ENCODE measurements at places on chromosomes 6 and 20.

GRCh38 chr6:119881416-119881815 is 531.9 kb upstream of the MAN1A1 start:
- H3K36me3 ChIP-seq, result no peaks in the 10 kb centered on the region
- H3K4me3 ChIP-seq, result no peak overlapping the region
- H3K27me3 ChIP-seq, result no peaks in the 10 kb centered on the region
- H3K4me1 ChIP-seq, result no peaks in the 10 kb centered on the region
- no peak overlapping the region for H3K27ac ChIP-seq

DNA sequence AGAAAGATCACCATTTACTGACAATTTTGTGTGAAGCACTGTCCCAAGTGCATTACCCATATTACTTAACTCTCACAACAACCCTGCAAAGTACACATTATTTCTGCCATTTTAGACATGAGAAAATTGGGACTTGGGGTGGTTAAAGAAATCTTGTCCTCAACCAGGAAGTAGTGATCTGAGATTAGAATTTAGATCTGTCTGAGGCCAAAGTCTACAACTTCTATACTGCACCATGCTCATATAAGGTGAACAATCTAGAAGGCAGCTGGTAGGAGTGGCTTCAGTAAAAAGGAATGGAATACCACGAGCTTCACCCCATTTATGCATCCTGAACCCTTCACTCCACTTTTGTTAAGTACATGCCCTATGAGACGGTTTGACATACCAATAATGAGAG is 87.6 kb downstream of the QRSL1 start:
- DNase-seq, result no peak
- H3K27ac ChIP-seq, result no peak overlapping the region
- H3K27me3 ChIP-seq, result no peaks in the 10 kb centered on the region
- peaks cover 3% of the 10 kb centered on the region for H3K4me1 ChIP-seq

DNA sequence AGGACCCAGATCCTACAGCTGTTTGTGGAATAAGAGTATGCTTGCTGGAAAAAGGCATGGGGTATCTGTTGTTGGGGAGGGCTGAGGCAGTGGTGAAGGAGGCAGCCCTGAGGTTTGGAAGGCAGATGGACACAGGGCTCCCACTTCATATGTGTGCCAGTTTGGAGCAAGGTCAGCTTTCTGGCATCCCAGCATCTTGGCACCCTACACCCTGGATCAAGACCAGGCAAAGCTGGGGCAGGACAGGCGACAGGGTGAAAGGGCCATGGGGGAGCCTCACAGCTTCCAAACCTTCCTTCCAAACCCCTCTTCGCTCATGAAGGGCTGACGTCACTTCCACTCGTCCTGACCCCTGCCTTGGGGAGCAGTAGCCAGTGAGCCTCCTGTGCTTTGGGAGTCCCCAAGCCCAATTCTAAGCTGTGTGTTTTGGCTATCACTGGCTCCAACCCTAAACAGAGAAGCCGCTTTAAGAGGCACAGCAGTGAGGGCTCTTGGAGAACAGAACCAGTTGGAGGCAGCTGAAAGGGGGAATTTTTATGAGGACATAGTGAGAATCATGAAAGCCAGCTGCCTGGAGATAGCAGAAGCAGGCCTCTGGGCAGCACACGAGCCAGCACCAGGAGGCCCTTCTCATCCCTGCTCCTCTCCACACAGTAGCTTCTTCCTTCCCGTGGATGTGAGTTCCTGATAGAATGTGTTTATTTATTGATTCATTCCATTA is 448.6 kb upstream of the CDH4 start:
- H3K27ac ChIP-seq, result no peak overlapping the region
- no peaks in the 10 kb centered on the region for H3K36me3 ChIP-seq
- no peak overlapping the region for H3K4me3 ChIP-seq
- no peak for DNase-seq

GRCh38 chr6:148629181-148629580 is 117.6 kb upstream of the UST start:
- no peak for DNase-seq

GRCh38 chr6:141657812-141658211 is 474.9 kb upstream of the GJE1 start:
- peaks cover 2% of the 10 kb centered on the region for H3K36me3 ChIP-seq
- H3K27ac ChIP-seq, result no peak overlapping the region
- no peak overlapping the region for H3K4me3 ChIP-seq
- H3K4me1 ChIP-seq, result no peaks in the 10 kb centered on the region

GRCh38 chr6:33671744-33672072 is 39.8 kb downstream of the UQCC2 start:
- peaks cover 3% of the 10 kb centered on the region for H3K4me1 ChIP-seq
- no peak overlapping the region for H3K27ac ChIP-seq
- no peaks in the 10 kb centered on the region for H3K27me3 ChIP-seq
- no peak overlapping the region for H3K4me3 ChIP-seq

- no peaks in the 10 kb centered on the region for H3K27me3 ChIP-seq
- no peak for DNase-seq
- peaks cover 3% of the 10 kb centered on the region for H3K36me3 ChIP-seq
- H3K4me3 ChIP-seq, result no peak overlapping the region
- peaks cover 7% of the 10 kb centered on the region for H3K4me1 ChIP-seq
Measured at GRCh38 chr6:169932491-169932890, 181.1 kb downstream of the ERMARD start.

DNA sequence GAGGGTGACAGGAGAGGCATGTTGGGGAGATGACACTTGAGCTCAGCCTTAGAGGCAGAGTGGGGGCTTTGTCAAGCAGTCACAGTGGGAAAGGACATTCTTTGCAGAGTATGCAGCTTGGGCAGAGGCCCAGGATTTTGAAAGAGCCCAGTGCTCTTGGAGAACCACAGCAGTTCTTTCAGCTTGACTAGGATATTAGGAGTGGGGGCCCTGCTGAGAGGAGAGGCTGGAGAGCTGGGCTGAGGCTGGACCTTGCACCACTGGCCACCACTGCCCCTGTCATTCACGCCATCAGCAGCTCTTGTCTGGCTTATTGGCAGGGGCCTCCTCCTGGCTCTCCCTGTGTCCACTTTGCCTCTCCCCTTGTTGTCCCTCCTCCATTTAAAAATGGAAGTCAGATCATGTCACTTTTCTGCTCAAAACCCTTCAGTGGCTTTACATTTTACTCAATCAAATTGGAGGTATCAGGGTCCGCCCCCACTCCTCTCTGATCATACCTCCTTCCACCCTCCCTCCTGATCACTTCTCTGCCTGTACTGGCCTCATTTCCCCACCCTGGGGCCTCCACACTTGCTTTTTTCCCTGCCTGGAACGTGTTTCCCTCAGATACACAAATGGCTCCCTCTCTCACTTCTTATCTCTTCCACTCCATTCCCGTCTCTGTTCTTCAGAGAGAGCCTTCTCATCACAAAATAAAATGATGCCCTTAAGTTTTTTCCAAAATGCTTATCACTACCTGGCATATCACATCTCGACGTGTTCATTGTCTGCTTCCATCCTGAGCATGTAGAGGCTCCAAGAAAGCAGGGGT is 10.5 kb downstream of the MANBAL start:
- no peaks in the 10 kb centered on the region for H3K27me3 ChIP-seq
- H3K36me3 ChIP-seq, result peaks cover 25% of the 10 kb centered on the region
- no peak overlapping the region for H3K27ac ChIP-seq
- H3K4me1 ChIP-seq, result peaks cover 17% of the 10 kb centered on the region
- no peak for DNase-seq
- no peak overlapping the region for H3K4me3 ChIP-seq

DNA sequence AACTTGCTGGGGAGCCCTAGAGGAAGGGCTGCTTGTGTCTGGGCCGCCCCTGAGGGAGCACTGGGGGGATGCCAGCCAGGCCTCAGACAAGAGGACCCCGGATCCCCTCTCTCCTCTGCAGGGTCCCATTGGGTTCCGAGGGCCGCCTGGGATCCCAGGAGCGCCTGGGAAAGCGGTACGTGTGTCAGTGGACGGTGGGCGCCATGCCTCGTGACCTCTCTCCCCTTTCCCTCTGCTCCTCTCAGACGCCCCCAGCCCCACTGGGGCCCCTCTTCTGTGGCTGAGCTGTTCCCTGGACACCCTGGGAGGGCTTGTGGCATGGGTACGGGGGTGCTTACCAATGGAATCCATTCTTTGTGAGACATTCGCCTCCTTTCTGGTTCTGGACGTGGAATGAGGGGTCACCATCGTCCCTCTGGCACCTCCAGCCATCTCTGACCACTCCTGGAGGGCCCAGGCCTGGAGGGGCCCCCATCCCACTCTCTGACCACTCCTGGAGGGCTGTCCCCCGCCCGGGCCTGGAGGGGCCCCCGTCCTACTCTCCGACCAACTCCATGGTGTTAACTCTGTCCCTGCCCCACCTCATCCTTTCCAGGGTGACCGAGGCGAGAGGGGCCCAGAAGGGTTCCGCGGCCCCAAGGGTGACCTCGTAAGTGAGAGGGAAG is 9.9 kb downstream of the COL9A3 start:
- no peaks in the 10 kb centered on the region for H3K27me3 ChIP-seq
- no peaks in the 10 kb centered on the region for H3K36me3 ChIP-seq
- peaks cover 14% of the 10 kb centered on the region for H3K4me1 ChIP-seq
- no peak for DNase-seq
- no peak overlapping the region for H3K4me3 ChIP-seq

GRCh38 chr6:81609736-81610135 is 142.7 kb downstream of the TENT5A start:
- H3K27ac ChIP-seq, result no peak overlapping the region
- no peak for DNase-seq
- H3K36me3 ChIP-seq, result no peaks in the 10 kb centered on the region
- H3K4me1 ChIP-seq, result peaks cover 4% of the 10 kb centered on the region
- no peaks in the 10 kb centered on the region for H3K27me3 ChIP-seq
- no peak overlapping the region for H3K4me3 ChIP-seq

DNA sequence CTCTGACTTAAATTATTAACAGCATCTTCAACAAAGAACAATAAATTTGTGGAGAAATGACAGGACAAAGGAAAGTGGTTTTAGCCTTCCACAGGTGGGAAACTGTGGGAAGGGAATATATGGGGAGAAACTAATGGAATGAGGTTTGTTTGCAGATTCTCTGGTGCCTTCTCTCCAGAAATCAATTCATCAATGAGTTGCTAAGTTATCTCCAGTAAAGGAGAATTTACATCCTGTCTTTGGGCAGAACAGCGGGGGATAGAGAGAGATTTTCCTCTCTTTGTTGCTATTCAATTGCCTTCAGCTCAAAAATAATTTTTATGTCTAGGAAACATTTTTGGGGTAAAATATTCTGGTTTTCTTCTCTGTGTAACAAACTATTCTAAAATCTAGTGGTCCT is 36.9 kb upstream of the LCA5 start:
- no peak overlapping the region for H3K27ac ChIP-seq
- H3K36me3 ChIP-seq, result peaks cover 4% of the 10 kb centered on the region
- H3K27me3 ChIP-seq, result no peaks in the 10 kb centered on the region
- H3K4me3 ChIP-seq, result no peak overlapping the region

GRCh38 chr6:70234561-70235236 is 68.2 kb downstream of the COL9A1 start:
- no peaks in the 10 kb centered on the region for H3K27me3 ChIP-seq
- peaks cover 11% of the 10 kb centered on the region for H3K4me1 ChIP-seq
- no peak for DNase-seq
- no peak overlapping the region for H3K4me3 ChIP-seq
- H3K27ac ChIP-seq, result no peak overlapping the region

DNA sequence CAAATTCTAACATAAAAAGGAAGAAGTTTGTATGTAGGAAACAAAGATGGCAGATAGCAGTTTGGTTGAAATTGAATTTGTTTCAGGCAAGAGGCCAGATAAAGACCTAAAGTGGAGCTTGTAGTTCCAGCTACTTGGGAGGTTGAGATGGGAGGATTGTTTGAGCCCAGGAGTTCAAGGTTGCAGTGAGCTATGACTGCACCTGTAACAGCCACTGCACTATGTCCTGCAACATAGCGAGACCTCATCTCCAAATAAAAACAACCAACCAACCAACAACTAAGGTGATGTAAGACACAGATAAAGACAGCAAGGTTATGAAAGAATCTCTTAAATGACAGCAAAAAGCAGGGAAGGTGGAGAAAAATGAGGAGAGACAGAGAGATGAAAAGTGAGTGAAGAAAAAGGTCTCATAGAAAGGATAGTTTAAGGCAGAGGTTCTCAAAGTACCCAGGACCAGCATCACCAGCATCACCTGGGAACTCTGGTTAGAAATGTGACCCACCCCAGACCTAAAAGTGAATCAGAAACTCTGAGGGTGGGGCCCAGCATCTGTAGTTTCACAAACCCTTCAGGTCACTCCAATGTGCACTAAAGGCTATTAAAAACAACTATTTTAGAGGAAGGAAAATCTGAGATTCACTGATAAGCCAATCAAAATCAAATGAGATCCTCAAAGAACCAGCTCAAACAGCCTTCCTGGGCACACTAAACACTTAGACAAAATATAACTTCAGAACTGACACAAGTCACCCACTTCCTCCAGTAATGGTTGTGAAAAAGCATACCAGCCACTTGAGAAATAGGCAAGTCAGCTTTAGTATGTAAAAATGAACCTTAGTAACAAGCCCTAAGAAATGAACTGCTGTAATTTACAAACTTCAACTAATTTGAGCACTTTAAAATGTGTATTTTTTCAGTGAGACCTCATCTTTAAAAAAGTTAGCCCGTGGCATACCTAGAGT is 57.6 kb downstream of the FAM184A start:
- H3K36me3 ChIP-seq, result peaks cover 13% of the 10 kb centered on the region
- H3K27ac ChIP-seq, result no peak overlapping the region
- no peaks in the 10 kb centered on the region for H3K27me3 ChIP-seq
- peaks cover 9% of the 10 kb centered on the region for H3K4me1 ChIP-seq
- DNase-seq, result no peak
- no peak overlapping the region for H3K4me3 ChIP-seq

DNA sequence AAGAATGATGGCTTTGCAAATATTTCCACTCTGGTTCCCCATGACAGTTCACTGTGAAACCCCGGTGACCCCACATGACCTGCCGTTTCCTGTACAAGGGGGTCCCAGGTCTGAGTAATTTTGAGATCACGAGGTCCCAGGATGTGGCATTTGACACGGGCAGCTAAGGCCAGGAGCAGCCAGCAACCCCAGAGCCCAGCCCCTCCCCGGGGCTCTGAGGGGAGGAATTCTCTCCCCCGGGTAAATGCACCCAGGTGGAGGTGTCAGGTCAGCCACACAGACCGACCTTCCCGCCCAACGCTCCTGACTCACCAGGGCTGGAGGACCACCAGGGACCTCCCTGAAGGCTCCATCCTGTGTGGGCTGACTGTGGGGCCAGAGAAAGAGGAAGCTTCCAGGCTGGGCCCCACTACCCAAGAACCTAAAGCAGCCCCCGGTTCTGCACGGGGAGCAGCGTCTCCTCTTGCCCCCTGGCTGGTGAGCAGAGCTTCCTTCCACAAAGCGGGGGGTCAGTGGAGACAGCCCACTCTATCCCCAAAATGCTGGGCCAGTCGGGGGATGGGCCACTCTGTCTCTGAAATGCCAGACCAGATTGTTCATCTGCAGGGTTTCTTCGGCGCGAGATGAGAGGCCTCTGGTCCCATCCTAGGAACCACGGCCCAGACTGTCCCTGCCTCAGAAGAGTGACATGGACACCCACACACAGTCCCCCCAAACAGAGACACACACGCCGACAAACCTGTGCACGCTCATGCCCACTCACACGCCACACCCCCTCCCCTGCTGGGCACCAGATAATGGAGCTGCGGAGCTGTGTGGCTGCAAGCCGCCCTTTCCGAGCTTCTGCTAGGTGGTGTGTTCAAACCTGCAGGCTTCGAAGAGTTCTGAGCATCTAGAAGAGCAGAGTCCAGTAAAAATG is 23.4 kb upstream of the SLCO4A1 start:
- peaks cover 6% of the 10 kb centered on the region for H3K27me3 ChIP-seq
- H3K27ac ChIP-seq, result no peak overlapping the region
- no peak for DNase-seq

- no peaks in the 10 kb centered on the region for H3K4me1 ChIP-seq
- H3K27me3 ChIP-seq, result no peaks in the 10 kb centered on the region
- no peak overlapping the region for H3K4me3 ChIP-seq
- H3K27ac ChIP-seq, result no peak overlapping the region
- no peaks in the 10 kb centered on the region for H3K36me3 ChIP-seq
- DNase-seq, result no peak
Measured at GRCh38 chr6:116074732-116075390, 14.2 kb upstream of the FRK start.
